Left lung (tissue), 14 donors: ENCODE measurements at places on chromosomes 13 and 19. TPM values are rescaled to one million over a fixed set of nuclear protein-coding genes. Genes with fewer than 3 reads are reported as not detected.
A peak's percentile ranks its signal among the peaks of the same experiment; 100 is the strongest.

The FAM124A gene
- 2.4 TPM for total RNA-seq

The IZUMO2 gene
- total RNA-seq: not detected

The RDH8 gene
- total RNA-seq: not detected

The TBXA2R gene
- 7.9 TPM for total RNA-seq

The PEG3 gene
- 6.3 TPM for total RNA-seq

The KLK8 gene
- not detected for total RNA-seq

The IL11 gene
- total RNA-seq: 0.10 TPM

DNA sequence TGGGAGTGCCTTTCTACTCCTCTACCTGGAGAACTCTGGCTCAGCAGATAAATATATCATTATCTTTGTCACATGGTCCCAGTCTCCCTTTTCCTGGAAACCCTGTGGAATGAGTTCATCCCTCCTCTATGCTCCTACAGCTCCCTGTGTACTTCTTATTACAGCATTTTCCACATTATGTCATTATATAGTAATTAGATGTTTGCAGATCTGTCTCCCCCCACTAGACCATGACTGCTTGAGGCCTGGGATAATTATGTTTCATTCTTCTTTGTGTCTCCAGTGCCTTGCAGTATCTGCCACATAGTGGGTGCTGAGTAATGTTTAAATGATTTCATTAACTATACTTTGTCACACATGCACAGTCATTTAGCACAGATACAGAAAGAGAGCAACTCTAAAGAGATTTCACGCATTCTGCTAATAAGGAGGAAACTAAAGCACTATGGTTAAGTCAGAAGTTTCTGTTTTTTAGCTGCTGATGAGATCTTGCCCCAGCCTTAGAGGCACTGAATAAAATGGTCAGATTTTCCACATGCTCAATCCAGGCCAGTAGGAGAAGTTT is 66.1 kb upstream of the DIAPH3 start:
- no peak overlapping the region for H3K4me3 ChIP-seq
- H3K27ac ChIP-seq: no peak overlapping the region
- no peaks in the 10 kb centered on the region for H3K4me1 ChIP-seq
- no peaks in the 10 kb centered on the region for H3K27me3 ChIP-seq
- no peak for DNase-seq

GRCh38 chr19:10452726-10453618 is 32.6 kb downstream of the PDE4A start:
- H3K27me3 ChIP-seq: no peaks in the 10 kb centered on the region
- H3K27ac ChIP-seq: no peak overlapping the region
- DNase-seq: no peak
- no peak overlapping the region for H3K4me3 ChIP-seq

DNA sequence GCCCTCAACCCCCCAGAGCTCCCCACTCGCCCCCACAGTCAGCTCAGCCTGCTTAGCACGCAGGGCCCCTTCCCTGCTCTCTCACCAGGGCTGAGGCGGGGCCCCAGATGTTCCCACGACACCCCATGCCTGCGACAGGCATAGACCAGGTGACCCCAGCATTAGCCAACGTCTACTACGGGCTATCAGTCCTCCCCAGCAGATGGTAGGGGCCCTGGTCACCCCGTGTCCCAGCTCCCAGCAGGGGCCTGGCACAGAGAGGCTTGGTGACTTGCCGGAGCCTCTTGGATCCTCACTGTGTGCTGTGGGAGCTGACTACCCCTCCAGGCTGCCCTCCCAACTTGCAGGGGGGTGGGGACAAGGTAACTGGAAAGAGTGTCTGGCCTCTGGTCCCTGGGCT is 80.6 kb downstream of the KDM4B start:
- H3K27me3 ChIP-seq: no peaks in the 10 kb centered on the region
- no peak overlapping the region for H3K27ac ChIP-seq
- no peak for DNase-seq
- peaks cover 6% of the 10 kb centered on the region for H3K4me1 ChIP-seq
- no peak overlapping the region for H3K4me3 ChIP-seq
- no peaks in the 10 kb centered on the region for H3K36me3 ChIP-seq

DNA sequence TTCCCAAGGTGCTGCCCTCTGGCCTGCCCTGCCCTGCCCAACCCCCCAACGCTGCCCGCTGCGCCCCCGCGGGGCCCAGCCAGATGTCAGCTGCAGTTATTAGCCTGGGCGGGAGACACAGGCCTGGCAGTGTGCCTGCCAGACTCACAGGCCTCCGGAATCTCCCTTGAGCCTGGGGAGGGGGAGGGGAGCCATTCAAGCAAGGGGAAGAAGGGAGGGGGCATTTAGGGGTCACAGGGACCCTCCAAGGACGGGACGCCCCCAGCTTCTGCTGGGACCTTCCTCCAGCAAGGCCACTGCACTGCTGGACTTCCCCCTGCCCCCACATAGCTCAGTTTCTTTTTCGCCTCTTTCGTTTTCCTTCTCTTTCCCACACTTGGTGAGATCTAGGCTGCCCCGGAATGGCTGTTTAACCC is 2.6 kb upstream of the JUNB start:
- H3K27ac ChIP-seq: peak overlapping the region; percentile 100
- peaks cover 61% of the 10 kb centered on the region for H3K4me1 ChIP-seq
- H3K4me3 ChIP-seq: no peak overlapping the region
- H3K36me3 ChIP-seq: no peaks in the 10 kb centered on the region

- H3K27me3 ChIP-seq: no peaks in the 10 kb centered on the region
- peak overlapping the region; percentile 37 for H3K27ac ChIP-seq
- DNase-seq: no peak
- peak overlapping the region; percentile 35 for H3K4me3 ChIP-seq
- peaks cover 11% of the 10 kb centered on the region for H3K4me1 ChIP-seq
- H3K36me3 ChIP-seq: peaks cover 31% of the 10 kb centered on the region
These were observed 802 bp downstream of the DMPK start for GRCh38 chr19:45781214-45782161.

DNA sequence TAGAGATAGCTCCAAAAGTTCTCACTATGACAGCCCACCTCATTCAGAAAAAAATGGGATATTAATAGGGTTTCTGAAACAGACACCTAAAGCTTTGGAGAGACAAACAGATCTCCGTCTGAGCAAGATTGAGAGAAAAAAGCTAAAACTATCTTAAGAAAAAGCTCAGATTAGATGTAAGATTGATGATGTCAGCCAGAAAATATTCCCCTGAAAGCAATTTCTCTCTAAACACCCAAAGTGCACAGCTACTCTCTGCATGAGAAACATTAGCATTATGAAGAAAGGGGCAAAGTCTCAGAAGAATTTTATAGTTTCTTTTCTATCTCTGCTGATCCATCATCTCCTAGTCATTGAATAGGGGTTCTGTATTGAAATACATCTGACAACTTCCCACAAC is 148.9 kb downstream of the ZNF737 start:
- no peaks in the 10 kb centered on the region for H3K4me1 ChIP-seq
- no peak overlapping the region for H3K27ac ChIP-seq

- no peaks in the 10 kb centered on the region for H3K36me3 ChIP-seq
- no peaks in the 10 kb centered on the region for H3K27me3 ChIP-seq
- H3K27ac ChIP-seq: peak overlapping the region; percentile 99
- peaks cover 98% of the 10 kb centered on the region for H3K4me1 ChIP-seq
- DNase-seq: no peak
These were observed 46.5 kb downstream of the RFX2 start for GRCh38 chr19:6063576-6064335.

DNA sequence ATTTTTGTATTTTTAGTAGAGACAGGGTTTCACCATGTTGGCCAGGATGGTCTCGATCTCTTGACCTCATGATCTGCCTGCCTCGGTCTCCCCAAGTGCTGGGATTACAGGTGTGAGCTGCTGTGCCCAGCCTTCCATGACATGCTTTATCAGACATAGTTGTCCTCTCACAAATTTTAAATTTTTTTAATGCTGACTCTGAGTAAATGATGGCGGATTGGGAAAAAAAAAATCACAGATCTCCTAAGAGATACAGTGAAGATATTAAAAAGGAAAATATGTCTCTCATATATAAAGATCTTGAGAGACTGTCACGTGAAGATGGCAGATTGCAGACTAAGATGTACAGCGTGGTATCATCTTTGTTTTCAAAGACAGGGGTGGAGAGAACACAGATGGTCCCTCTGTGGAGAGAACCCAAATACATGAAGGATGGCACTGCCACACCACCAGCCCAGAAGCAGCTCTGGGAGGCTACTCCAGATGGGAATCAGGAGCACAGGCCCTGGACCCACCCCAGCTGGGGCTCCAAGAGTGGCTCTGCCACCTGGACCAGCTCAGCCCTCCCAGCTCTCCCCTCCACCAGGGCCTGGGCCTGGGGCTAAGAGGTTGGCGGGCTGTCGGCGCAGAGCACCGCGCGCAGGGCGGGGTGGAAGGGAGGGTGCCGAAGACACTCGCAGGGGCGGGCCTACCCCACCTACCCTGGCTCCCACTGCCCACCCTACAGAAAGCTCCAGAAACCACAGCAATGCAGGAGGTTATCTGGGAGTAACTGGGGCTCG is 20.0 kb upstream of the CCNP start:
- H3K4me3 ChIP-seq: no peak overlapping the region
- no peaks in the 10 kb centered on the region for H3K27me3 ChIP-seq
- DNase-seq: peak; percentile 1
- H3K4me1 ChIP-seq: no peaks in the 10 kb centered on the region
- H3K36me3 ChIP-seq: peaks cover 36% of the 10 kb centered on the region
- no peak overlapping the region for H3K27ac ChIP-seq

DNA sequence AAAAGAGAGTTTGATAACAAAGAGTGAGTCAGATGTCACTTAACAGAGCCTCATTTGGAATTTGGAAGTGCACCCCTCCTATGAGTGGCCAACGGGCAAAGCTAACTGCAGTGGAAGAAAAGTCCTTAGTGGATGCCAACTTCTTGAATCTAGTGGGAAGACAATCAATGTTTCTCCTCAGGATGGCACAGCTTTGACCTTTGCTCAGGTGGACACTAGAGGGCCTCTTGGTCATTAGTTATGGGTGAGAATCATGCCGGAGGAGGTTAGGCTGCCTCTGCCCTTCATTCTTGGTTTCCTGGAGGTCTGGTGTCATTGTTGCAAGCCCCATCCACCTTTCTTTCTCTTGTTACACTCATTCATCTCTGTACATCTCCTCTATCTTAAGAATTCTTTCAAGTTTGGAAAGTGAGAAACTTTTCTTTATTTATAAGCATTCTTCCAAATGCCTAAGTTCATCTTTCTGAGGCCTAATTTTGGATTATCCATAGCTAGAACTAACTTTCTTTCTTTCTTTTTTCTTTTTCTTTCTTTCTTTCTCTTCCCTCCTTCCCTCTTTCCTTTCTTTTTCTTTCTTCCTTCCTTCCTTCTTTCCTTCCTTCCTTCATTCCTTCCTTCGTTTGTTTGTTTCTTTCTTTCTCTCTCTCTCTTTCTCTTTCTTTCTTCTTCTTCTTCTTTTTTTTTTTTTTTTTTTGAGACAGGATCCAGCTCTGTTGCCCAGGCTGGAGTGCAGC is 327.2 kb upstream of the TSHZ3 start:
- no peak overlapping the region for H3K27ac ChIP-seq
- peaks cover 10% of the 10 kb centered on the region for H3K27me3 ChIP-seq
- H3K4me1 ChIP-seq: no peaks in the 10 kb centered on the region
- no peaks in the 10 kb centered on the region for H3K36me3 ChIP-seq
- H3K4me3 ChIP-seq: no peak overlapping the region

GRCh38 chr13:96636001-96636709 is 358.1 kb downstream of the OXGR1 start:
- no peak overlapping the region for H3K4me3 ChIP-seq
- no peaks in the 10 kb centered on the region for H3K27me3 ChIP-seq
- no peak overlapping the region for H3K27ac ChIP-seq
- no peaks in the 10 kb centered on the region for H3K4me1 ChIP-seq
